MCF 10A (cell line): ENCODE measurements at places on chromosomes 2 and 18.

GRCh38 chr2:85503168-85503850 is 35.7 kb upstream of the MAT2A start:
- DNase-seq = peak; percentile 43
- no peak overlapping the region for H3K4me3 ChIP-seq
- peak overlapping the region; percentile 55 for H3K27ac ChIP-seq

- peaks cover 50% of the 10 kb centered on the region for H3K27me3 ChIP-seq
- H3K4me3 ChIP-seq = no peak overlapping the region
- no peaks in the 10 kb centered on the region for H3K36me3 ChIP-seq
These were observed 157.4 kb downstream of the ASXL3 start for GRCh38 chr18:33735428-33735827.

GRCh38 chr18:63099848-63100629 is 219.5 kb downstream of the BCL2 start:
- no peak overlapping the region for H3K27ac ChIP-seq
- H3K27me3 ChIP-seq = no peaks in the 10 kb centered on the region
- H3K36me3 ChIP-seq = no peaks in the 10 kb centered on the region
- DNase-seq = no peak

DNA sequence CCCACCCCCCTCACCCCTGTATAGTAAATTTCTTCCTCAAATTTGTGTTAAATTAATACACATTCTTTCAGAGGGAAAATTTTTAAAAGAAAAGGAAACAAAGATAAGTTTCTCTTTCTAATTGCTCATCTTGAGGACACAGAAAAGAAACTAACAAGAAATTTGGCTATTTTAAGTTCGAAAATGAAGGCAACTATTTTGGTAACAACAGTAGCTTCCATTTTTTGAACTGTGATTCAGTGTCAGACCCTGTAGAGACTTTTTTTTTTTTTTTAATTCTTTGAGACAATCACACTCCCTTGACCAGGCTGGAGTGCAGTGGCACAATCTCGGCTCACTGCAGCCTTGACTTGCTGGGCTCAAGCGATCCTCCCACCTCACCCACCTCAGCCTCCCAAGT is 194.9 kb downstream of the SS18 start:
- H3K27me3 ChIP-seq = peaks cover 45% of the 10 kb centered on the region
- no peaks in the 10 kb centered on the region for H3K4me1 ChIP-seq
- no peak overlapping the region for H3K4me3 ChIP-seq
- no peaks in the 10 kb centered on the region for H3K36me3 ChIP-seq
- no peak overlapping the region for H3K27ac ChIP-seq

DNA sequence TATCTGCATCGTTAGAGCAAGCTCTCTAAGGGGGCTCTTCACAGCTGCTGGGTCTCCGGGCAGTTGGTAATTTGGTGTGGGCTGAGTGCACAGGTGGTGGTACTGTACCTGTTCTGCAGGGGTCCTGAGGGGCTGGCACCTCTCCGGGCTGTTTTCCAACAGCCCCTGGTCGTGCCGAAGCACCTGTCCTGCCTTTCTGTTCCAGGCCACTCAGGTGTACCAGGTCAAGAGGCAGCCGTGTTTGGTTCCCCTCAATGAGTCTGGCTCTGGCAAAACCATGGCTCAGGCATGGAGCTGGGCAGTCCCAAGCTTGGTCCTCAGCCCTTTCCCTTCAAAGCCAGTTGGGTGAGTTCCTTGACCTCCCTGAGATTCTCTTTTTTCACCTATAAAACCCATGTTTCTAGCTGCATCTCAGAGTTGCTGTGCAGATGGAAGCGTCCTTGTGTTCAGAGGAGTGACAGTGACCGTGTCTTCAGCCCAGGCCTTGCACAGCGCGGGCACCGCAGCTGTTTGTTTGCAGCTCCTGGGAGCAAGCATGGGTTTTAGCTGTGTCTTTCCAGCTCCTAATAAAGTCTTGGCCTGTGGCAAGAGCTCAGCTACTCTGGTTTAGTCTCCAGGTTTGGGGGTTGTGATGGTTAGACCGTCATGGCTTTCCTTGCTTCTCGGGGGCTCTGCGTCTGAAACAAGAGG is 110.9 kb downstream of the GLI2 start:
- H3K36me3 ChIP-seq = peaks cover 4% of the 10 kb centered on the region
- H3K4me3 ChIP-seq = no peak overlapping the region
- DNase-seq = no peak
- no peaks in the 10 kb centered on the region for H3K27me3 ChIP-seq
- no peak overlapping the region for H3K27ac ChIP-seq

DNA sequence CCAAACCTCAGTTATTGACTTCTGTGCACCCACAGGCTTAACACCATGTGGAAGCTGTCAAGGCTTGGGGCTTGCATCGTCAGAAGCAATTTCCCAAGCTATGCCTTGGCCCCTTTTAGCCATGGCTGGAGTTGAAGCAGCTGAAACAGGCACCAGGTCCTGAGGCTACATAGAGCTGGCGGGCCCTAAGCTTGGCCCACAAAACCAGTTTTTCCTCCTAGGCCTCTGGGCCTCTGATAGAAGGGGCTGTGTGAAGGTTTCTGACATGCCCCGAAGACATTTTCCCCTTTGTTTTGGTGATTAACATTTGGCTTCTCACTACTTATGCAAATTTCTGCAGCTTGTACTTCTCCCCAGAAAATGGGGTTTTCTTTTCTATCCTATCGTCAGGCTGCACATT is 9.1 kb upstream of the TMX3 start:
- H3K4me3 ChIP-seq = no peak overlapping the region
- no peaks in the 10 kb centered on the region for H3K36me3 ChIP-seq
- H3K27ac ChIP-seq = no peak overlapping the region
- no peak for DNase-seq
- H3K27me3 ChIP-seq = no peaks in the 10 kb centered on the region

- H3K36me3 ChIP-seq = no peaks in the 10 kb centered on the region
- H3K4me1 ChIP-seq = no peaks in the 10 kb centered on the region
- H3K27me3 ChIP-seq = peaks cover 29% of the 10 kb centered on the region
- no peak for DNase-seq
- no peak overlapping the region for H3K4me3 ChIP-seq
- H3K27ac ChIP-seq = no peak overlapping the region
These were observed 47.0 kb downstream of the CRYGD start for GRCh38 chr2:208077276-208077675.

DNA sequence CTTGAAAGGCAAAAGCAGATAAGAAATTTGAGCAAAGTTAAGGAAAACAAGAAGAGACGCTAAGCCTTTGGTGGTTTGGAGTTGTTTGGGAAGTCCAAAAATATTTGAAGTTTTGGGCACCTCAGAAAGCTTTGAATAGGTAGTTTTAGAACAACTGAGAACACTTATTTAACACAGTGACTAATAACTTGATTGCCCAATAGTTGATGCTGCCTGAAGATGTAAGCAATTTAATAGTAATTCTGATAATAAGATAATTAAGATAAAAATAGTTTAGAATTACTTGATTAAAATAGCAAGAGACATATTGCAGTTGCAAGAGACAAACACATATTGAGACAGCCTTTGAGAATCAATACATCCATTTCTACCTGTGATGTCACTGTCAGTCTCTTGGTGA is 16.5 kb upstream of the COL3A1 start:
- no peak for DNase-seq
- H3K4me1 ChIP-seq = no peaks in the 10 kb centered on the region
- H3K36me3 ChIP-seq = no peaks in the 10 kb centered on the region
- no peak overlapping the region for H3K27ac ChIP-seq

DNA sequence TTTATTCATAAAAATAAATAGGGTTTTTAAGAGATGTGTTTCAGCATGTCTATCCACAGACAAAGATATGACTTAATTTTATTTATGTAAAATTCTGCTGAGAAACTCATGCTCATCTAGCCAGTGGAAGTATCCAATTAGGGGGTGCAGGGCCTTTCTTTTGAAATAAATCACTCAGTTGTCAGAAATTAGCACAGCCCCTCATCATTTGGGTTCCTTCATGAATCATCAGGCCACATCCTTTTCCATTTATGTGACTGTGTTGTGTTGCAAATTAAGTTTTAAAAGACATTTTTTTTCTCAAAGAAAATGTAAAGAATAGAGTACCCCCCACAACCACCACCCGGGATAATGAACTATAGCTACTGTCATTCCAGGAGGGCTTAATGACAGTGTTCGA is 185.8 kb downstream of the NRP2 start:
- no peak for DNase-seq
- no peaks in the 10 kb centered on the region for H3K27me3 ChIP-seq
- no peak overlapping the region for H3K27ac ChIP-seq
- H3K36me3 ChIP-seq = no peaks in the 10 kb centered on the region

- H3K4me1 ChIP-seq = no peaks in the 10 kb centered on the region
- H3K36me3 ChIP-seq = no peaks in the 10 kb centered on the region
- H3K27ac ChIP-seq = no peak overlapping the region
- H3K4me3 ChIP-seq = no peak overlapping the region
- DNase-seq = no peak
These were observed 228.0 kb downstream of the MYT1L start for GRCh38 chr2:2102866-2103653.

DNA sequence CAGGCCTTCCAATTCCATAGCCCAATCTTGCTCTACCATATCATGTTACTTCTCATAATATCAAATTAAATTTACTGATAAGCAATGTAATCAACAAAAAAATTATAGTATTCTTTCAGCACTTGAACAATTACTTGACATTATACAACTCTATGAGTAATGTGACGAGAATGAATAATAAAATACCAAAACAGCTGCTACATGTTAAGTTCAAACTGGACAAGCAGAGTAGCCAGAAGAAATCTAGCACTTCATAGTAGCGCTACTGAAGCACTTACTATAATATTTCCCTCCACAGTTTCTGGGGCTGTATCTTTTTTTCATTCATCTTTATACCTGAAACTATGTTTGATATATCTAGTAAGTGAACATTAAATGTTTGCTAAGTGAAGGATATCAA is 14.9 kb downstream of the PPP3R1 start:
- no peak overlapping the region for H3K27ac ChIP-seq
- H3K4me1 ChIP-seq = peaks cover 43% of the 10 kb centered on the region
- H3K27me3 ChIP-seq = no peaks in the 10 kb centered on the region
- H3K36me3 ChIP-seq = no peaks in the 10 kb centered on the region
- no peak for DNase-seq
- no peak overlapping the region for H3K4me3 ChIP-seq

DNA sequence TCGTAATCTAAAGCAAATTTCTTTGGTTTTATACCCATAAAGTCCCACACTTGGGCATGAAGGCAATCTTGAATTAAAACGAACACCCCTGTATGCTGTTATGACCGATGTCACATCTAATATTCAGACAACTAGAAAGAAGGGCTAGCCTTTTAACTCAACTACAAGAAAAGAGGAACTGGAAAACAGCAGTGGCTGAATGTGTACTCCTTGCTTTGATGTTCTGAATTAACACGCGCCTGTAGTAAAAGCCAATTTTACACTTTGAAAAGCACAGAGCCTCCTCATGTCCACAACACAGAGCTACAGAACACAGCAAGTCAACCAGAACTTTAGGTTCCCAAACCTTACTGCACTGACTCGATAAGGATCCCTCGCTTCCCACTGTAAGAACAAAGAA is 147.6 kb downstream of the HDAC4 start:
- peaks cover 9% of the 10 kb centered on the region for H3K4me1 ChIP-seq
- no peaks in the 10 kb centered on the region for H3K27me3 ChIP-seq
- H3K4me3 ChIP-seq = no peak overlapping the region
- peaks cover 9% of the 10 kb centered on the region for H3K36me3 ChIP-seq
- DNase-seq = no peak
- no peak overlapping the region for H3K27ac ChIP-seq

DNA sequence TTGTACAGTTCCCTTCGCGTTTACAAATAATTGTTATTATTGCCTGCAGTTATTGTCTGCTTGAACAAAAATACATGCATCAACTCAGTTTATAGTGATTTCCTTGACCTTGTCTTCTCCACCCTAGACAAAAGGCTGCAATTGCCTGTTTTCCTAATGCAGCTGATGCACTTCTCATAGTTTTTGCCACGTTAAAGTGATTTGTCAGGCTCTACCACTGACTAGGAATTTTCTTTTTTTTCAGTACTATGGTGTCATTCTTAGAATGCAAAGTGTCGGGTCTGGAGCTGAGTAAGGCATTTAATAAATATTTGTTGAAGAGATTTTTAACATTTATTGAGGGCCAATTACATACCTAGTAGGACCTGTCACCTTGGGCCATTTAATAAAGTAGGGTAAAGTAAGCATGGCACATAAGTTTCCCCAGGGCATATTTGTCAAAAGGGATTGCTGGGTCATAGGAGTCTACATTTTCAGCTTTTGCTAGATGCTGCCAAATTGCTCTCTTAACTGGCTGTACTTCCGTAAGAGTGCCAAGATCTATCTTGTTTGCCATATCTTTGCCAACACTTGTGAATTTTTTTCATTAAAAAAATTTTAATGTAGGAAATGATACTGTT is 24.1 kb downstream of the ACSL3 start:
- DNase-seq = no peak
- H3K4me1 ChIP-seq = peaks cover 46% of the 10 kb centered on the region
- H3K27me3 ChIP-seq = no peaks in the 10 kb centered on the region
- H3K4me3 ChIP-seq = no peak overlapping the region
- peaks cover 20% of the 10 kb centered on the region for H3K36me3 ChIP-seq

DNA sequence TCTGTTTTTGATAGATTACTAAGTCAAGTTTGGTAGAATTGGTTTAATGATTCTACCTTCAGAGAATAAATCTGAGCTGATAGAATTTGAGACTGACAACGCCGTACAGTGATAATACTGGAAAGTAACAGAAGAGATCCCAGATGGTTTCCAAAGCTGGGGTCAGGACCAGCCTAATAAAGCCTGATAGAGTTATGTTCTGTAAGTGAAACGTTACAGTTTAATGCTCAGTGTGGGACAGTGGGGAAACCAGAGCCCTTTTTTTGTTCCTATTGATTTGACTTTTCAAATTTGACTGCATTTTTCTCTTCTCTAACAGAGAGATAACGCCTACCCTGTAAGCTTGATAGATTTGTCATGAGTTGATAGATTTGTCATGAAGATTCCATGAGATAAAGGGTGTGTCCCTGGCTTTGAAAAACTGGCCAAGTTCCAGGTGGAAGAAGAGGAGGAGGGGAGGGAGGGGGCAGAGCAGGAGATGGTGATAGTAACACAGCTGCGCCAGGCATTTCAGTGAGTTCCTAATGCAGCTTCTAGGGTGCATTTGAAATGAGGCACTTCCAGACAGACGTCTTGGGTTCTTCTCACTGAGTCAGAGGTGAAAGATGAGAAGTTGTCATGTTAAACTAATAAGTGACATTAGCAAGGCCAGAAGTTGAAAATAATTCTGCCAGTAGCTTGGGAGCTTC is 65.1 kb downstream of the CERS6 start:
- H3K27me3 ChIP-seq = no peaks in the 10 kb centered on the region
- H3K4me1 ChIP-seq = peaks cover 55% of the 10 kb centered on the region
- H3K36me3 ChIP-seq = no peaks in the 10 kb centered on the region
- peak overlapping the region; percentile 71 for H3K27ac ChIP-seq
- H3K4me3 ChIP-seq = peak overlapping the region; percentile 62

DNA sequence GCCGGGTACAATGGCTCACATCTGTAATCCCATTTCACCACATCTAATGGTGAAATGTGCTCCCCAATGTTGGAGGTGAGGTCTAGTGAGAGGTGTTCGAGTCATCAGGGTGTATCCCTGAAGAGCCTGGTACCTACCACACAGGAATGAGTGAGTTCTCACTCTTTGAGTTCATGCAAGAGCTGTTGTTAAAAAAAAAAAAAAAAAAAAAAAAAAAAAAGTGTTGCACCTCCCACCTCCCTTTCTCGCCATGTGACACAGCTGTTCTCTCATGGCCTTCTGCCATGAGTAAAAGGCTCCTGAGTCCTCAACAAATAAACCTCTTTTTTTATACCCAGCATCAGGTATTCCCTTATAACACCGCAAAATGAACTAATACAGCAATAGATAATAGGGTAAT is 106.3 kb downstream of the C2orf74 start:
- DNase-seq = no peak
- H3K4me3 ChIP-seq = no peak overlapping the region
- no peaks in the 10 kb centered on the region for H3K27me3 ChIP-seq
- peaks cover 6% of the 10 kb centered on the region for H3K4me1 ChIP-seq

- no peak overlapping the region for H3K4me3 ChIP-seq
These were observed 28.4 kb downstream of the M1AP start for GRCh38 chr2:74619651-74620297.
